ENCODE measurements at places on chromosomes 13 and 19.

DNA sequence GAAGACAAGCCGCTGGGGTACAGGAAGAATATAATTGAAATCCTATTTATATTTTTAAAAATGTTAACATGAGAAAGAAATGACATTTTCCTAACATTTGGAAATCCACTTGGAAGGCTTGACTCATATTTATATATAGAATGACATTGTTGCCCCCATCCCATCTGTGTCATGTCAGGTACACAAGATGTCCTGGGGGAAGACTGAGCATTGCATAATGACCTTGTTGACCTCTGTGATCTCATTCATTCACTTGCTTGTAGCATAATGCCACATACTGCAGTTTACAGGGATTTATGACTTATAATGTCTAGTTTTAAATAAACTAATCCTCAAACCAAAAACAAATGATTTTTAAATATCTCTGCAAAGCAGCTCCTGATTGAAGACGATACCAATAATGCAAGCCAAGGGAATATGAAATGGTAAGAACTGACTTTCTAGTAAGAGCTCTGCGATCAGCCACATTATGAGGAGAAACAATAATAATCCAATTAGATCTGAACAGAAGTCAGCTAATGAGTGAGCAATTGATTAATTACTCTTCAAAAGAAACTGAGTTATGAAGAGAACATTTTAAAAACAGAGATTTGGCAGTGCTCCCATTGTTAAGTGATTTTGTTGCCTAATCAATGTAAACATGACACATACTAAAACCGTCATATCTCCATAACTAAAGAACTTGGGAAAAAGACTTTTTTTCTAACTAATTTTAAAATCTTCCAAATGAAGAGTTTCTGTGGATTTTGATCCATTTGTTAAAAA, 21.2 kb upstream of the VWA8 start:
- DNase-seq: no peak

- DNase-seq: no peak
Measured at GRCh38 chr19:28940751-28941500, 272.0 kb downstream of the UQCRFS1 start.

- no peak for DNase-seq
Measured at GRCh38 chr13:62583466-62583865, 1167.8 kb upstream of the PCDH20 start.

DNA sequence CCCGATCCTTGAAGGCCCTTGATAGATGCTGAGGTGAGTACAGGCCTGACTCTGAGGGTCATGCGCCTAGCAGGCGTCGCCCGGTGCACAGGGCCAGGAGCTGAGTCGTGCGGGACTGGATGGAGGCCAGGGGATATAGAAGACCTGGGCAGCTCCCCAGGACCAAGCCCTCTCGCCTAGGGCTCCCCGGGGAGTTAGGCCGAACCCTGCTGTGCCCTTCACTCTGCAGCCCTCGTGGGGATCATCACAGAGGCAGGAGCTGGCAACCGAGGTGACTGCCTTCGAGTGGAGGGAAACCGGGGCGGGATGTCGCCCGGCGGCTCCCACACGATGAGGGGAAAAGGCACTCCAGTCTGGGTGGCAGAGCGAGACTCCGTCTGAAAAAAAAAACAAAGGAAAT, 11.7 kb downstream of the CSNK1G2 start:
- no peak for DNase-seq

DNA sequence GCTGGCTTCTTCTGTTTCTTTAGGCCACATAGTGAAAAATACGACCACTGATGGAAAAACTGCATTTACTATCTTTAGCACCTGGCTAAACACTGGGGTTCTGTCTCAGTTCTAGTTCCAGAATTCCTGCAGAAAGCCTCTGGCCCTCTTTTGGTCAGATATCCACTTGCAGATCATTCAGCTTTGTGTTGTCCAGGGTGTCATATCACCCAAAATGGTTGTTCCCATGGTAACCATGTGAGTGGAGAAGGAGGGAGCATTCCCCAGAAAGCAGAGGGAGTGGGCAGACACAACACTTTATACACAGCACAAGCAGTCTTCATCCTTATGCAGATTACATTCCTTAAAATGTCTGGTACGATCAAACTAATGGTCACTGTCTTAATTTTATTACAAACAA, 73.5 kb downstream of the CAB39L start:
- no peak for DNase-seq

Measured in iPS DF 19.7 (cell line).